ENCODE measurements at places on chromosomes 16 and 17.

DNA sequence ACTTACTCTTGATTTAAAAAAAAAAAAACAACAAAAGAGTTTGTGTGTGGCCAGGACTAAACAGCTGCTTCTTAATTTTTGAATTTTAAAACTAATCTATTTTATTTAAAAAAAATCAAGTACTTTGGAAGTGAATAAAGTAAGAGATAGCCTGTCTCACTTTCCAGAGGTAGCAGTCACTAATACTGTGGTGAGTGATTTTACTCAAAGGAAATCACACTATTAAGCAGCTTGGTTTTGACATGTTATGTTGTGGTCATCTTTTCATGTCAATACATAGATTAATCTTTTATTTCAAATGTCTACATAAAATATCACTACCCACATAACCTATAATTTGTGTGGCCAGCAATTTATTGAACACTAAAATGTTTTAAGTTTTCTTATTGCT is 102.2 kb upstream of the HLF start:
- no peak for DNase-seq

DNA sequence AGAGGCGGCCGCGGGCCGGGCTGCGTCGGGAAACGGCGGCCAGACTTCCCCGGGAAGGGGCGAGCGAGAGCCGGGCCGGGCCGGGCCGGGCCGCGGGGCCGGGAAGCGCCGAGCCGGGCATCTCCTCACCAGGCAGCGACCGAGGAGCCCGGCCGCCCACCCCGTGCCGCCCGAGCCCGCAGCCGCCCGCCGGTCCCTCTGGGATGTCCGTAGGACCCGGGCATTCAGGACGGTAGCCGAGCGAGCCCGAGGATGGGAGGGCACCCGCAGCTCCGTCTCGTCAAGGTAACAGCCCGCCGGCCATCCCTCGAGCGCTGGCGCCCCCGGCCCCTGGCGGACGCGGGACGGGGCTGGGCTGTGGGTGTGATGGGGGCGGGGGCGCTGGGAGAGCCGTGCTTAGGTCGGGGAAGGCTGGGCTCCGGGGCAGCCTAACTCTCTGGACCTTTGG is at the start of gene CRHR1:
TSS of gene CRHR1 (plus strand) at position 28 of the 448 bp plus-strand sequence. CDS start at position 253, 225 bp downstream.
- no peak for DNase-seq

DNA sequence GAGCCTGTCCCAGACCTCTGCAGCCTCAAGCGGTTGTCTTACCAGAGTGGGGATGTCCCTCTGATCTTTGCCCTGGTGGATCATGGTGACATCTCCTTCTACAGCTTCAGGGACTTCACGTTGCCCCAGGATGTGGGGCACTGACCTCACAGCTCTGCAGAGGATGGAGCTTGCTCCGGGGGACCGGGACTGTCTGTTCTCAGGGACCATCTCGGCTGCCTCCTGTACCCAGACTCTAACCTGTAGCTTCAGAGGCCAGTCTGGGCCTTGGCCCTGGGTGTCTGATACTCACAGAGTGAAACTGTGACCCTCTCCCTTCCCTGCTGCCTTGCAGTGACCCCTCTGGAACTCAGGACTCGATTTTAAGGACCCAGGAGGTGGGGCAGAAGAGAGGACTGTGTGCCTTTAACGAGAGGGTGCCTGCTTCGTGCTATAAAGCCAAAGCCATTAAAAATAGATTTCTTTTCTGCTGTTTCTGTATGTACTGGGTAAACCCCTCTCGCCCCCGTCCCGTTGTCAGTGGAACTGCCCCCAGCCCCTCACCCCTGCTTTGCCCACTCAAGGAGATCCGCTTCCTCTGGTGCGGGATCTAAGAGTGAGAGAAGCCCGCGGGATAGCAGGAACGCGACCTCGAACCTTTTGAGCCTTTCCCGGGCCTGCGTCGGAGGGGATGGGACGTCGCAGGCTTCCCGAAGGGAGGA is 1.1 kb upstream of the LLGL2 start:
- DNase-seq, result no peak

DNA sequence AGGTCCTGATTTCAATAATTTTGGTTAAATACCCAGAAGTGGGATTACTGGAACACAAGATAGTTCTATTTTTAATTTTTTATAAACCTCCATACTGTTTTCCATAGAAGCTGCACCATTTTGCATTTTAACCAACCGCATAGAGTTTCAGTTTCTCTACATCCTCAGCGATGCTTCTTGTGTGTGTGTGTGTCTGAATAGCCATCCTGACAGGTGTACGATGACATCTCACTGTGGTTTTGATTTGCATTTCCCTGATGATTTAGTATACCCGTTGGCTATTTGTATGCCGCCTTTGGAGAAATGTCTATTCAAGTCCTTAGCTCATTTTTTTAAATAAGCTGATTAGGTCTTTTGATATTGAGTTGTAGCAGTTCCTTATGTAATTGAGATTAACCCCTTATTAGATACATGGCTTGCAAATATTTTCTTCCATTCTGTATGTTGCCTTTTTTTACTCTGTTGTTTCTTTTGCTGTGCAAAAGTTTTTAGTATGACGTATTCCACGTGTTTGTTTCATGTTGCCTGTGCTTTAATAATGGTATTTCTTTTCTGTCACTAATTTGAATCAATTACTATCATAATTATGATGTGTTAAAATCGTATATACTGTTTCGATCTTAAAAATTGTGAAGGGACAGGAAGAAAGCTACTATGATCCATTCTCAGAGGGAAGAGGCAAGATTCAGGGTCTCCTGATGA is 227.2 kb upstream of the MON1B start:
- no peak for DNase-seq
